ENCODE measurements at places on chromosomes 12 and 14. TPM values are rescaled to one million over a fixed set of nuclear protein-coding genes. Genes with fewer than 3 reads are reported as not detected.

DNA sequence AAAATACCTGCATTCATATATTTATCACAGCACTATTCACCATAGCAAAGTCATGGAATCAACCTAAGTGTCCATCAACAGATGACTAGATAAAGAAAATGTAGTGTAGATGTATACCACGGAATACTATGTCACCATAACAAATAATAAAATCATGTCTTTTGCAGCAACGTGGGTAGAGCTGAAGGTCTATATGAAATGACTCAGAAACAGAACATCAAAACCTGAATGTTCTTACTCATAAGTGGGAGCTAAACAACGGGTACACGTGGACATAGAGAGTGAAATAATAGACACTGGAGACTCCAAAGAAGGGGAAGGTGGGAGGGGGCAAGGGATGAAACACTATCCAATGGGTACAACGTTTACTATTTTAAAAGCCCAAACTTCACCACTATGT lies 37.9 kb downstream of the SLC38A1 start:
- no peaks in the 10 kb centered on the region for H3K27me3 ChIP-seq
- no peaks in the 10 kb centered on the region for H3K4me1 ChIP-seq
- H3K27ac ChIP-seq = no peak overlapping the region
- no peak for DNase-seq
- no peak overlapping the region for H3K4me3 ChIP-seq
- H3K36me3 ChIP-seq = peaks cover 29% of the 10 kb centered on the region

DNA sequence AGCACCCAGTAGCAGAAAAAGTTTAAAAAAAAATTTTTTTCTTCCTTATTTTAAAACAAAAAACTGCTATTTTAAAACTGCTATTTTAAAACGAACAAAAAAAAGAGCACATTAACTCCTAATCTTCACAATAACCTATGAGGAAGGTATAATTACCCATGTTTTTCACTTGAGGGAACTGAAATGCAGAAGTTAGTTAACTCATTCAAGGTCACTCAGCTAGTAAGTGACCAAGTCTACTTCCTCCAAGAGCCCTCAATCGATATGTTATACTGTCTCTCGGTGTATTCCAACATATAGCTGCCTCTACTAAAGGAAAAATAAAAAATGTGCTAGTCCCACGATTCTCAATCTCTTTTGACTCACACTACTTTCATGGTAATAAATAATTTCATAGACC lies 7.8 kb downstream of the RPAP3 start:
- H3K27me3 ChIP-seq = no peaks in the 10 kb centered on the region
- no peak overlapping the region for H3K4me3 ChIP-seq
- H3K4me1 ChIP-seq = no peaks in the 10 kb centered on the region
- no peak overlapping the region for H3K27ac ChIP-seq

GRCh38 chr14:78618368-78618767 lies 448.2 kb downstream of the NRXN3 start:
- H3K4me1 ChIP-seq = no peaks in the 10 kb centered on the region
- H3K27me3 ChIP-seq = no peaks in the 10 kb centered on the region
- DNase-seq = no peak
- H3K4me3 ChIP-seq = no peak overlapping the region

DNA sequence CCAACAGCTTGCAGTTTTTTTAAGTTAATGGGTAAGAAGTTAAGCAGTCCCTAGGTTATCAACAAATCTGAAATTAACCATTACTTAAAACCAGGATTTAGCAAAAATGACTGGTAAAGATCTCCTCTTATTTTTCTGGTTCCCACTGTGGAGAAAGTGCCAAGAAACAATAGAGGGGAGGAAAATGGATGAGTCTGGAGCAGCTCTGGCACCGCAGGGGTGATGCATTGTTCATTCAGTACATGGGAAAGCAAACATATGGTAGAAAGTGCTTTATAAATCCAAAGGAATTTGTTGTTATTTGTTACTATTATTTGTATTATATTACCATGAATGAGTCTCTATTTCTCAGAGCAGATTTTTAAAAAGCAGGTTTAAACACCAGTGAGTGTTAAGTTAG lies 92.2 kb downstream of the DYRK2 start:
- H3K27me3 ChIP-seq = no peaks in the 10 kb centered on the region
- no peak overlapping the region for H3K4me3 ChIP-seq
- peak; percentile 57 for DNase-seq
- no peaks in the 10 kb centered on the region for H3K36me3 ChIP-seq
- H3K4me1 ChIP-seq = peaks cover 6% of the 10 kb centered on the region

DNA sequence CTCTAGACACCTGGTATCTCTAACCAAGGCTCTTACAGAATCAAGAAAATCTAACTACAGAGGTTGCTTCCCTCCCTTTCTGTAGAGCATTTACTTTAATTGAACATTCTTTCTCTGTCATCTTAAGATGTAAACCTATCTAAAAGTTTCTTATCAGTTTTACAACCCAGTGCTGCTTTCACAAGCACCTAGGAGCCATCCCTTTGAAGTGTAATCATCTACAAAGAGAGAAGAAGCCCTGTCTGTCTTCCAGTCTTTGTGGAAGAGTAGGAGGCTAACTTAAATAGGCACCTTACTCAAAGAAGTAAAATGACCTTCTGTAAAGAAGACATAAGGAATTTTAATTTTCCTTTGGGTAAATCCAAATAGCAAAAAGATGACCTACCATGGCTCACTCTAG lies 763.9 kb upstream of the LRFN5 start:
- no peaks in the 10 kb centered on the region for H3K36me3 ChIP-seq
- no peak overlapping the region for H3K27ac ChIP-seq
- no peaks in the 10 kb centered on the region for H3K27me3 ChIP-seq
- no peak overlapping the region for H3K4me3 ChIP-seq
- peaks cover 8% of the 10 kb centered on the region for H3K4me1 ChIP-seq

DNA sequence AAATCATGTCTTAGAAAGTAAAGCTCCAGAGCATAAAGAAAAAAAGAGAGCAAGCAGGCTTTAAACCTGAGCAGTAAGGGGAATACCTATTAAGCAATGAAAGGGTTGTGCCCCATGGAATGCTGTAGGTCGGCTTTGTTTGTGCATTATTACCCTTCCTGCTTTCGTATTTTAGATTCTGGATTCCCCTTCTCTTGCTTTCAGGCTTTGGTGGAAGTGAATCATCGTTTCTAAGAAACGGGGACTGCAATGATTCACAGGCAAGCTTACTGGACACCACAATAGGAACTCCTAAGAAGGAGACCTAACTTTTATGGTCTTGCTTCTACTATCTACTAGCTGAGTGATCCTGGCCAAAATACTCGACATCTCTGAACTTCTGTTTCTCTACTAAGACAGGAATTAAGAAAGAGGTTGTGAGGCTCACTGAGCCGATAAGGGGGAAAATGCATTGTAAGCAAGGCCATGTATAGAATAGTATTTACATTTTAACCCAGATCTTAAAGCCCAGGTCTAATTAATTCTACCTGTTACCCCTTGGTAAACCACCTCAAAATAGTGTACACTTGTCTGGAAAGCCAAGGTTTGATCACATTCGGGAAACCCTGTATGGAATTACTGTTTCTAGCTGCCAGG lies 1.2 kb upstream of the BMAL2 start:
- H3K4me1 ChIP-seq = peaks cover 18% of the 10 kb centered on the region
- peaks cover 43% of the 10 kb centered on the region for H3K27me3 ChIP-seq
- H3K4me3 ChIP-seq = no peak overlapping the region
- no peak overlapping the region for H3K27ac ChIP-seq
- no peak for DNase-seq

- H3K4me3 ChIP-seq = no peak overlapping the region
- H3K4me1 ChIP-seq = peaks cover 7% of the 10 kb centered on the region
- H3K27me3 ChIP-seq = no peaks in the 10 kb centered on the region
- no peak for DNase-seq
- no peaks in the 10 kb centered on the region for H3K36me3 ChIP-seq
Observed at GRCh38 chr12:117528538-117528937, 167.1 kb upstream of the NOS1 start.

DNA sequence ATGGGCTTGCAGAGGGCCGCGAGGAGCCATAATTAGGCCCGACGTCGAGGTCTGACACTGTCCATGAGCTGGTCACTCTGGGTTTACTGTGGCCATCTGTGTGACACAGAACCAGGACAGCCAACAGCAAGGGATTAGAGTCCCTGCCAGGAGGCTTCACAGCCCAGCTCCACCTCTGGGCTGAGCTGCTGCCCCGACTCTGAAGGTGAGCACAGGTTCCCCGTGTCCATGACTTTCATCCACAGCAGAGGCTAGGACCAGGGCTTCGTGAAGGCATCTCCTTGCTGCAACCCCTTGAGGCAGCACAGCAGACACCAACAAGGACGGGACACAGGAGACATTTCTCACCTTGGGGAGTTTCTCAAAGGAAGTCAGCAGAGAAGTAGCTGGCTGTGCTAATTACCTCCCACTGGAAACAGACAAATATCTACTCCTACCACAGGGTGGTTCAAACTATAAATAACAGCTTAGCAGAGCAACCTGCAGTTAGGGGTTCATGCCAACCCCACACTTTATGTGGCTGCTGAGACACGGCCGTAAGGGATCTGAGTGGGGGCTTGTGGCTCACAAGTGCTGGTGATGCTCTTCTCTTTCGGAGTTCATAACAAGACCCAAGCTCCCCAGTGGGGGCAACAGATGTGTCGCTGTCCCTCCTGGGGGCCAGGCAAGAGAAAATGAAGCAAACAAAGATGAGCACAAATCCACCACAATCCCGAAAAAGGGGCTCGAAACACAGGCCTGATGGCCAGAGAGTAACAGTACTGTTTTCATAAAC lies 29.2 kb downstream of the ZFYVE21 start:
- DNase-seq = no peak
- peaks cover 5% of the 10 kb centered on the region for H3K4me1 ChIP-seq
- H3K4me3 ChIP-seq = no peak overlapping the region
- no peaks in the 10 kb centered on the region for H3K27me3 ChIP-seq

The ADGRD1 gene
- total RNA-seq = 0.40 TPM

The MGP gene
- total RNA-seq = not detected

The TMEM63C gene
- total RNA-seq = 1.5 TPM

The ARL6IP4 gene
- 83.8 TPM for total RNA-seq
